Upper lobe of left lung (tissue), 6 donors: ENCODE measurements at places on chromosomes 12 and 14. TPM values are rescaled to one million over a fixed set of nuclear protein-coding genes. Genes with fewer than 3 reads are reported as not detected.

GRCh38 chr14:104935026-104935650, 10.5 kb downstream of the PLD4 start:
- no peak for DNase-seq

- no peak for DNase-seq
Measured at GRCh38 chr14:44803239-44803905, 158.4 kb downstream of the KLHL28 start.

- no peak for DNase-seq
Measured at GRCh38 chr14:89681086-89682018, 264.3 kb upstream of the FOXN3 start.

Gene CACNA2D4
- 3.3 TPM for total RNA-seq

DNA sequence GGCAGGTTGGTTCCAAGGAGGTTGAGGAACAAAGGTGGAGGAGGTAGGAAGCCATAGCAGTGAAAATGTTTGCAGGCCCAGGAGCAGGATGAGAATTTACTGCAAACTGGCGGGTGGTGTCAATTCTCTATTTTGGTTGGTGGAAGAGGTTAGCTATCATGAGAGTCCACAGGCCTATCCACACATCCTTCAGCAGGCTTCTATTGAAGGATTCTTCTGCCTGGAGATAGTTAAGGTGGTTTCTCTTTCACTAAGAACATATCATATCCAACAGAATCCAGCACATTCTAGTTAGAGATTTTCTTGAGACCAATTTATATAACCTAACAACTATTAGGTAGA, 68.9 kb upstream of the DYRK2 start:
- DNase-seq, result no peak

Gene TAS2R7
- total RNA-seq, result not detected

- no peak for DNase-seq
Measured at GRCh38 chr14:24430682-24431568, 1.2 kb downstream of the KHNYN start.

Gene RIPK3
- total RNA-seq, result 16.1 TPM

Gene C1QL4
- total RNA-seq, result not detected

DNA sequence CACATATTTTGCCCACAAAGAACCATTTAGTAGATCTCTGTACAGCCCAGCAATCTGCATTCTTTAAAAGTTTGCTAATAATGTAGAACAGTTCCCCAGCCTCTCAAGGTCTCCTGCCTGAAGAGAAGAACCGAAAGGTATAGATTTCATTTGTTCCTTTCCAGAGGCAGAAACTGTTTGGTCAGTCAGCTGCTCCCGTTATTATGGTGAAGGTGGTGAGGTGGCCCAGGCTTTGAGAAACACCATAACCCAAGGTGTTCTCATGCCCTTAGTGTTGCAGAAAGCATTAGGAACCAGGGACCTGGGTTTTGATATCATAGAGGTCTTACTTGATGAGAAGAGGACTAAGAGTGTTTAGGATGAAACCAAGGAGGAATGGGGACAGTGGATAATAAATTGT, 65.3 kb downstream of the SUSD6 start:
- DNase-seq, result no peak

DNA sequence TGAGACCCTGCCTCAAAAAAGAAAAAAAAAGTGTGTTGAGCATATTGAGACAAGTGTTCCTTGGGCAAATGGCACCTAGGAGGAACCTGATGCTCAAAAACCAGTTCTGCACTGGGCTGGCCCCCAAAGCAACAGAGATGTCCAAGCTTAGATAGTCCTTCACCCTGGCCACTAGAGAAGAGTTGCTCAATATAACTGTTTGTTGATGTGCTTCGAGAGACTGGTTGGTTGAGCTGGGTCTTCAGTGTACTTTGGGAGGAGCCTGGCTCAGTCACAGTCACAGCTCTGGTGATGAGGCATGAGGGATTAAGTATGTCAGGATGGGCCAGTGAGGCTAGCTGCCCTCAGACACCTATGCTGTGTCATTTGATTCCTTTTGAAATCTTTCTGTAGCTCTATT, 38.0 kb downstream of the SLC2A14 start:
- DNase-seq, result peak; percentile 28

DNA sequence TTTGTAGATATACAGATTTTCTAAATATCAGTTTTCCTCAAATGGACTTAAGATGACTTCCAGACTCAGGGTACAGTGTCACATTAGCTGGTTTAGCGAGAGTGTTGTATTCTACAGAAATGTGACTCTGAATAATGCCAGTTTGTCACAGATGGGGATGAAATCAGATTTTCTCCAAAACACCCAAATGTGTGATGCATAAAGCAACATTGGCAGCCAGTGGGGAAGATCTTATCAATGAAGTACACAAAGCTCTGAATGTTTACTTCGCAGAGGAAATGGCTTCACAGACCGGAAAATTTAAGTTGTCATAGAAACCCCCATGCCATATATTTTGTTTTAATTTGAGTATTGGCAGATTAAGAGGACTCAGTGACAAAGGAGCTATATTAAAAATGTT, 29.9 kb downstream of the ANO4 start:
- no peak for DNase-seq
